ENCODE measurements at places on chromosomes 5 and 9.
A peak's percentile ranks its signal among the peaks of the same experiment; 100 is the strongest.

GRCh38 chr9:14790628-14791027 is 68.1 kb upstream of the CER1 start:
- DNase-seq: no peak

DNA sequence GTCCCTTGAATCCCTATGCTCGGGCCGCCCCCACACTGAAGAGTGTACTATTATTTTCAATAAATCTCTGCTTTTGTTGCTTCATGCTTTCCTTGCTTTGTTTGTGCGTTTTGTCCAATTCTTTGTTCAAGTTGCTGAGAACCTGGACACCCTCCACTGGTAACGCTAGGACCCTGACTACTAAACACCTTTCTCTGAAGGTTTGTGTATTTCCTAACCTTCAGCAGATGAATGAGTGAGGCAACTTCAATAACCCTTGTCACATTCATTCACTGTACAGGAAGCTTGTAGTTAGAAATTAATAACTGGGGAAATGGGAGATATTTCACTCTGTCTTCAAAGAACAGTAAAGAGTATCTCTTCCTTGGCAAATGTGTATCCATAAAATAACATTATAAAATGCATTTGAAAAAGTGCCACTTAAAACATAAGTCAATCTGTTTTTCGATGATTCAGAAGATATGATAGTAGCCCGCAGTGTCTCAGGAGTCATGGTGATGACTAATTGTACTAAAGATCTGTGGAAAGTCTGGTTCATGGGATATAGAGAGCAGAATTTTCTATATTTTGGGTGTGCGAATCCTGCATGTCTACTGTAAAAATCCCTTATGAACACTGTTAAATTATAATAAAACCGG is 43.2 kb upstream of the ANKH start:
- no peak for DNase-seq

DNA sequence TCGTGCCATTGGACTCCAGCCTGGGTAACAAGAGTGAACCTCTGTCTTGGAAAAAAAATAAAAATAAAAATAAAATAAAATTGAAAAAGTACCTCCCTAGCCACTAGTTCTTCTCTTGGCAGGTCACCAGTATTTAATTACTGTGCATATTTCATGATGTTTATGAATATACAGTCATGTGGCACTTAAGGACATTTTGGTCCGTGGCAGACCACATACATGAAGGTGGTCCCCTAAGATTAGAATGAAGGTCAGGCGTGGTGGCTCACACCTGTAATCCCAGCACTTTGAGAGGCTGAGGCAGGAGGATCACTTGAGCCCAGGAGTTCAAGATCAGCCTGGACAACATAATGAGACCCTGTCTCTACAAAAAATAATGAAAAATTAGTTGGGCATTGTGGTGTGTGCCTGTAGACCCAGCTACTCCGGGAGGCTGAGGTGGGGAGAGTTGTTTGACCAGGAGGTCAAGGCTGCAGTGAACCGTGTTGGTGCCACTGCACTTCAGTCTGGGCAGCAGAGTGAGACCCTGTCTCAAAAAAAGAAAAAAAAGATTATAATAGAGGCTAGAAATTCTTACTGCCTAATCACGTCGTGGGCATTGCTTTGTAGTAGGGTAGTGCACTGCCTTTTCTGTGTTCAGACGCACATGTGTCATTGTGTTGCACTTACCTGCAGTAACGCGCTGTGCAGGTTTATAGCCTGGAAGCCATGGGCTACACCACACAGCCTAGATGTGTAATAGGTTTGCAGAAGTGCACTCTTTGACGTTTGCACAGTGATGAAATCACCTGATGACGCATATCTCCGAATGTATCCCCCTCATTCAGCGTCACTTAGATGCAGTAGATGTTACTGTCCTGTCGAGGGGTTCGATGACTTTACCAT is 12.8 kb downstream of the EHMT1 start:
- peak; percentile 56 for DNase-seq

DNA sequence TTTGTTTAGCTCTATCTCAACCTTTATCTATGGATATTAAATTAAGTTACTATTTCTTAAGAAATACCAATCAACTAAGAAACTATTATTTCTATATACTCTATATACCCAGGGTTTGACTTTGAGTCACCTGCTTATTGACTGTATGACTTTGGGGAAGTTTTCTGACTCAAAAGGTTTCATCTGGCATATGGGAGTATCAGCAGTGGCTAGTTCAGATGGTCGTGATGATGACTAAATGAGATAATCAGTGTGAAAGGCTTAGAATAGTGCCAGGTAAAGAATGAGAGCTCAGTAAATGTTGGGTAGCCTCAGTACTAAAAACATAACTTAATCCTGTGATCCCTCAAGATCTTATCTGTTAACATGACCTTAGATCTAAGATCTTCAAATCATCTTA is 179.7 kb upstream of the ISL1 start:
- no peak for DNase-seq

- DNase-seq: peak; percentile 73
These were observed 1.0 kb upstream of the IL12B start for GRCh38 chr5:159331093-159331973.

GRCh38 chr9:114248299-114248707 is 74.6 kb upstream of the ORM1 start:
- no peak for DNase-seq

DNA sequence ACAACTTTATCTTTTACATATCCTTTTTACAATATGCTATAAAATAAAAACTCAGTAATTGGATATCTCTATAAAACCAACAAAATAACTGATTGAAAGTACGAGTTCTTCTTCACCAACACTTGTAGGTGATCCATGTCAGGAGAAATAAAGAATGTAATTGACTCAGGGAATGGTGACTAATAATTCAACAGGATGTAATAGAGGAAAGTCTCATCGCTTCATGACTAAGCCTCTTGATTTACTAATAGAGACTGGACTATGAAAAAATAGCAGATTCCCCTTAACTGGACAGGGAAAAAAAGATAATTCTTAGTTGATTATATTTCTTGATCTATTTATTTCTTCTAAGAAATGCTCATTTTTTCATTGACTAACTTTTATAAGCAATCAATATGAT is 507.7 kb upstream of the PTGER4 start:
- no peak for DNase-seq

DNA sequence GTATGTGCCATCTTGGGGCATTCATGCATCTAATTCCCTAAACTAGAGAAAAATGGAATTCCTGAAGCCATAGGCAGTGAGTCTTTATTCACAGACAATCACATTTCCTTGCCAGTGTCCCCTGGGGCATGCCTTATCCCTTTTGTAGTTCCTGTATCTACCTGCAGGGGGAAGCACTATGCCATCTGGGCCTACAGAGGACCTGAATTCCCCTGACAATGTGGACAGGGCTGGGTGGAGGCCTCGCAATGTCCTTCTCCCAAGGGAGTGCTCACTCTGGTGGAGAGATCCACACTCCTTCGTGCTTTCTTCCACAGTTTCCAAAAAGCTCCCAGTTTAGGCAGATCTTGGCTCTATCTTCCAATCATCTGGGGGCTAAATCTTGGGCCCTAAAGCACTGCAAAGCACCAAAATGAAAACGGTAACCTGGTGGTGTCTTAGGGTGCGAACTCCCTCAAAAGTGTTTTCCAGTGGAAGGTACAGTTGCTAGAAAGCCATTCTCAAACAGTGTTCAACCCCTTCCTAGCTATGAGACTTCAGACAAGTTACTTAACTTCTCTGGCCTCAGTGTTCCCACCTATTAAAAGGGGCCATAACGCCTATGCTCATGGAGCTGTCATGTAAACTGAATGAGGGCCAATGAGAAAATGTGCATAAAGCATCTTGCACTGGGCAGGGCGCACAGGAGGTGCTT is 17.5 kb downstream of the WHRN start:
- peak; percentile 77 for DNase-seq

GRCh38 chr5:142722896-142723295 is 37.0 kb upstream of the FGF1 start:
- DNase-seq: no peak

DNA sequence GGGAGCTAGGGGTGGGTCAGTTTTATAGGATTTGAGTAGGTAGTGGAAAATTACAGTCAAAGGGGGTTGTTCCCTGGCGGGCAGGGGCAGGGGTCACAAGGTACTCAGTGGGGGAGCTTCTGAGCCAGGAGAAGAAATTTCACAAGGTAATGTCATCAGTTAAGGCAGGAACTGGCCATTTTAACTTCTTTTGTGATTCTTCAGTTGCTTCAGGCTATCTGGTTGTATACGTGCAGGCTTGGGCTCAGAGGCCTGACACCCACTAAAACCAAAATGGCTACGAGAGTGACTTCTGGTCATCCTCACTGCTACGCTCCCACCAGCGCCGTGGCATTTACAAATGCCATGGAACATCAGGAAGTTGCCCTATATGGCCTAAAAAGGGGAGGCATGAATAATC is 20.7 kb upstream of the NXNL2 start:
- DNase-seq: no peak

GRCh38 chr5:52999344-52999949 is 10.3 kb downstream of the ITGA2 start:
- DNase-seq: no peak

DNA sequence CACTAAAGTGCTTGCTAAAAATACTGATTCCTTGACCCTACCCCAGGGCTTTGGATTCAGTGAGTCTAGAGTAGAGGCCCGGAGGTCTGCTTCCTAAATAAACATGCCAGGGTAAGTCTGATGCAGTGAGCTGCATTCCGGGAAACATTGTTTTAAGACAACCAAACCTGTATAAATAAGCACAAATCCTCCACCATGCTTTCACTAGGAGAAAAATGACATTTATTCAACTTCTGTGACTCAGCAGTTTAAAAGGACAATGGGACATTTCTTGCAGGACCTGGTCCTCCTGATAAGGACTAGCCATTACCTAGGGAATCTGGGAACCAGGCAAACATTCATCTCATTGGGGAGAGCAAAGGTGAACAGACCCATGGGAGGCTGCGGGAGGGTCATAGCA is 335.3 kb downstream of the MLLT3 start:
- no peak for DNase-seq

- DNase-seq: no peak
These were observed 340.4 kb downstream of the EBF1 start for GRCh38 chr5:158759283-158759682.

DNA sequence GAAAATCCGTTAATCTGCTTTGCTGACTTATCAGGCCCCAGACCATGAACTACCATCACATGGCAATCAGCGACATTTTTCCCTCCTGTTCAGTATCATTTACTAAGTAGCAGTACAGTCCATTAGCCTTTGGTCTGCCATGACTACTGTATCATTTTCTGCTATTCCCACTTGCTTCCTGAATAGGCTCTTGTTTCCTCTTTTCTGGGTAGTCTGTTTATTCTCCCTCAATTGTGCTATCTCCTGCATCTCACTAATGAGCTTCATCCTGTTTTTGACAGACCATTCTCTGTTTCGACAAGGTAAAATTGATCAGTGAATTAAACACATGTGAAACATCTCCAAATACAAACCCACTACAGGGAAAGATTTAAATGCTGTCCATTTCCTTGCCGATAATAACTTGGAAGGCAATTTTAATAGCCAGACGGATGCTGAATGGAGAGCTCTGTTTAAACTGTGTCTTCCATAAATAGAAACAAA is 263.5 kb upstream of the ANKRD55 start:
- DNase-seq: no peak

GRCh38 chr5:31471916-31472315 is 60.0 kb downstream of the DROSHA start:
- DNase-seq: no peak

GRCh38 chr5:35990941-35991611 is at the start of gene UGT3A1:
UGT3A1 (minus strand) TSS chr5:35991390; CDS start chr5:35991240, 150 bp downstream.
- no peak for DNase-seq

- DNase-seq: no peak
These were observed 4.7 kb upstream of the FRMPD1 start for GRCh38 chr9:37645903-37646506.

- no peak for DNase-seq
These were observed 18.6 kb upstream of the TMEM174 start for GRCh38 chr5:73154208-73155006.

GRCh38 chr9:130126721-130127433 is 45.3 kb upstream of the NCS1 start:
- DNase-seq: no peak

DNA sequence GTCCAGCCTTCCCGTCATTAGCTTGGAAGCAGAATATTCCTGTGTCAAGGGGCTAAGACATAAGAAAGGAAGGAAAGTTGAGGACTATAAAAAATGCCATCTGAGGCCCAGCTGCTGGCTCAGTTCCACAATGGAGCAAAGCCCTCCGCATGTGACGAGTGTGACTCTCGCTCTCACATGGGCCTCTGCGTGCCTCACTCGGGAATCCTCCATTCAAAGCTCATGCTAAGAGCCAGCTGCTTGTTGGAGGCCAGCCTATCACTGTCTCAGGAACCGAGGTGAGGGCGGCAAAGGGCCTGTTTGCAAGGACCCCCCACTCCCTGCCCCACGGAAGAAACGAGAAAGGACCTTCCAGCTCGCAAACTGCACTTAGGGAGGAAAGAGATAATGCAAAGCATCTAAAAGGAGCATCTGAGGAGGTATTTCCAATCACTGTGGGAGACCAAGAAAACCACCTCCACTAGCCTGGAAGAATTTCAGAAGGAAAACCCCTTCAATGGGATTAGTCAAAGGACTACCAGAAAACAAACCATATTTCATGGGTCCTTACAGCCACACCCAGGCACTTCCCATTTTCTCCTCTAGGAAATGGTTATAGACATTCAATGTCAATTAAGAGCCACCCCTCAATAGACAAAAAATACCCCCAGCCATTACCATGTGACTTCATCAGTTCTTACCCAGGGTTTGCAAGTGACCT is 95.3 kb downstream of the PRRT1B start:
- DNase-seq: no peak

GRCh38 chr5:37272511-37272910 is 23.3 kb upstream of the CPLANE1 start:
- no peak for DNase-seq

GRCh38 chr9:103658156-103658555 is 436.0 kb upstream of the SMC2 start:
- DNase-seq: no peak

GRCh38 chr5:164319161-164319560 is 813.7 kb downstream of the MAT2B start:
- DNase-seq: no peak

GRCh38 chr5:39062530-39062929 is 11.7 kb downstream of the RICTOR start:
- no peak for DNase-seq

DNA sequence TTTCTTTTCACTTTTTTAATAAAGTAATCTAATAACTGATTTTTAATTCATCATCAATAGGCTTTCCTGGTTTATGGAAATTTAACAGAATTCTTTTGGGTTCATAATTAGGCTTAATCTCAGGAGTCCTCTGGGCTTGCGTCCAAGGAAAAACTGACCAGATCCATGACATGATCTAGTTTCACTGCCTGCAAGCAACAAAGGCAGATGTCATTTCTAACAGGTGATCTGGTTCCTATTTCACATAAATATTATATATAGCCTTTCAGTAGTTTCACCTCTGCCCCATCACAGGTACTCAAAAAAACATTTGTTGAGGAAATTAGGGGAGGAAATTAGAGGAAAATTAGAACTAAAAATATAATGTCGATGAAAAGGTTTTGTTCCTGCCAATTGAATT is 126.4 kb downstream of the FBXL17 start:
- DNase-seq: no peak

- no peak for DNase-seq
These were observed 191.2 kb downstream of the CDH9 start for GRCh38 chr5:26847041-26847736.
